CD8-positive, alpha-beta memory T cell (primary cell): ENCODE measurements at places on chromosomes 4 and X. TPM values are rescaled to one million over a fixed set of nuclear protein-coding genes. Genes with fewer than 3 reads are reported as not detected.
A peak's percentile ranks its signal among the peaks of the same experiment; 100 is the strongest.

- H3K27me3 ChIP-seq, result no peaks in the 10 kb centered on the region
- H3K36me3 ChIP-seq, result no peaks in the 10 kb centered on the region
- no peak overlapping the region for H3K4me3 ChIP-seq
Observed at GRCh38 chr4:181331214-181331613, 912.0 kb upstream of the TENM3 start.

- H3K4me1 ChIP-seq, result no peaks in the 10 kb centered on the region
- H3K27ac ChIP-seq, result no peak overlapping the region
- DNase-seq, result no peak
- no peaks in the 10 kb centered on the region for H3K36me3 ChIP-seq
Observed at GRCh38 chr4:143377611-143378099, 41.0 kb downstream of the GAB1 start.

DNA sequence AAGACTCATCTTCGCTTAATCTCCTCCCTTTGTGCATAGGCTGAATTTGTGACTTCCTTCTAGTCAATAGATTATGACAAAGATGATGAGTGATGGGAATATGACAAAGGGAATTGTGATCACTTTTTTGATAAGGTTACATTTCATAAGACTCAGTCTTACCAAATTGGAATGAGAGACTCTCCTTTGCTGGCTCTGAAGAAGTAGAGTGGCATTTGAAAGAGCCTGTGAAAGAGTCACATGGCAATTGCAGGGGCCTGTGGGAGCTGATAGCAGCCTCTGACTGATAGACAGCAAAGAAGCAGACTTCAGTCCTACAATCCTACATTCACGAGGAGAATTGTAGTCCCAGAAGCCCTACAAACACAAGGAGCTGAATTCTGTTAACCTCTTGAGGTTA is 44.9 kb upstream of the ADAMTS3 start:
- no peak overlapping the region for H3K27ac ChIP-seq
- no peaks in the 10 kb centered on the region for H3K27me3 ChIP-seq
- H3K36me3 ChIP-seq, result no peaks in the 10 kb centered on the region
- no peak for DNase-seq
- no peaks in the 10 kb centered on the region for H3K4me1 ChIP-seq
- H3K4me3 ChIP-seq, result no peak overlapping the region

DNA sequence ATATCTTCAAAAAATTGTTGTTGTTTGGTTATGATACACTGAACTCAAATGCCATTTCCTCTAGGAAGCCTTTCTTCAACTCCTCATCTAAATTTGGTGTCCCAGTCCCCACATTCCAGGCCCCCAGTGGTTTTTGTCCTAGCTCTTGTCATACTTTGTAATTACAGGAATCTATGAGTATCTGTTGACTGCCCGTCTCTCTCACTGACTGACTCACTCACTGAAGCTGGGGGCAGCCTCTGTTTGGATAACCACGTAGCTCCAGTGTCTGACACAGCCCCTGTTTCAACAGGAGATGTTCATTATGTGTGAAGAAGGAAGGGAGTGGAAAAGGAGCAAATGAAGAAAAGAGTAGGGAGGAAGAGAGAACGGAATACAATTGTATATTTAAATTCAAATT is 284.1 kb upstream of the TENM3 start:
- H3K4me1 ChIP-seq, result no peaks in the 10 kb centered on the region
- H3K4me3 ChIP-seq, result no peak overlapping the region

GRCh38 chr4:124777007-124777406 is 64.5 kb upstream of the ANKRD50 start:
- H3K27ac ChIP-seq, result no peak overlapping the region
- H3K27me3 ChIP-seq, result no peaks in the 10 kb centered on the region
- no peaks in the 10 kb centered on the region for H3K36me3 ChIP-seq
- no peak for DNase-seq
- H3K4me1 ChIP-seq, result no peaks in the 10 kb centered on the region

Gene PNPLA4
- polyA plus RNA-seq, result 14.0 TPM

Gene MAB21L2
- polyA plus RNA-seq, result not detected

- DNase-seq, result no peak
- no peak overlapping the region for H3K27ac ChIP-seq
- no peaks in the 10 kb centered on the region for H3K36me3 ChIP-seq
- no peaks in the 10 kb centered on the region for H3K4me1 ChIP-seq
Observed at GRCh38 chr4:92406488-92406887, 102.7 kb downstream of the GRID2 start.

GRCh38 chrX:27924261-27924660 is 57.0 kb downstream of the DCAF8L1 start:
- no peak overlapping the region for H3K27ac ChIP-seq
- H3K36me3 ChIP-seq, result no peaks in the 10 kb centered on the region
- no peak overlapping the region for H3K4me3 ChIP-seq

DNA sequence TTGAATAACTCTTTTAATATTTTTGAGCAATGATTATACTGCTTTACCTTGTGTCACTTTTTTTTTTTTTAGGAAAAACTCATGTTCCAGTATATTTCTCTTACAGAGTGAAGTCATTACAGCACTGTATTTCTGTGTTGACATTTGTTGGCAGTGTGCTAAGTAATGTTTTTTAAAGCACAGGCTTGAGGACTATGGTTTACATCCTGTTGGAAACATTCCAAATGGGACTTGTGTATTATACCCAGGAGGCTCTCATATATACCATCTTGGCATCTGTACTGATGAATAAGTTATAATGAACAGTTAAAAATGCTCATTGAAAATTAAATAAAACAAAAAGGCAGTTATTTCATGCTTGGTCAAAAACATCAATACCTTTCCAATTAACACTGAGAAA is 33.8 kb downstream of the CEP44 start:
- no peak for DNase-seq
- peaks cover 3% of the 10 kb centered on the region for H3K36me3 ChIP-seq
- H3K27me3 ChIP-seq, result no peaks in the 10 kb centered on the region
- H3K4me3 ChIP-seq, result no peak overlapping the region
- no peaks in the 10 kb centered on the region for H3K4me1 ChIP-seq

GRCh38 chrX:11499076-11500044 is 166.4 kb downstream of the ARHGAP6 start:
- H3K27ac ChIP-seq, result no peak overlapping the region
- H3K4me3 ChIP-seq, result no peak overlapping the region
- no peaks in the 10 kb centered on the region for H3K36me3 ChIP-seq
- no peaks in the 10 kb centered on the region for H3K4me1 ChIP-seq
- DNase-seq, result no peak
- H3K27me3 ChIP-seq, result no peaks in the 10 kb centered on the region

DNA sequence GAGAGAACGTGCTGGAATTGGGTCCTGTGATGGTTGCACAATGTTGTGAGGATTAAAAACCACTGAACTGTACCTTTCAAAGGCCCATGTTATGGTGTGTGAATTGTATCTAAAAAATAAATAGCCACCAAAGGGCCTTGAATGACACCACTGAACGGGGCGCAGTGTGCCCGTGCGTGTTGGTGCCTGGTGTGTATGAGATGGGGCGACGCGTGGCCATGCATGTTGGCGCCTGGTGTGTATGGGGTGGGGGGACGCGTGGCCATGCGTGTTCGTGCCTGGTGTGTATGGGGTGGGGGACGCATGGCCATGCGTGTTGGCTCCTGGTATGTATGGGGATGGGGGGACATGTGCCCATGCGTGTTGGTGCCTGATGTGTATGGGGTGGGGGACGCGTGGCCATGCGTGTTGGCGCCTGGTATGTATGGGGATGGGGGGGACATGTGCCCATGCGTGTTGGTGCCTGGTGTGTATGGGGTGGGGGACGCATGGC is 66.6 kb upstream of the HELT start:
- DNase-seq, result no peak
- H3K4me3 ChIP-seq, result no peak overlapping the region
- no peak overlapping the region for H3K27ac ChIP-seq
- no peaks in the 10 kb centered on the region for H3K27me3 ChIP-seq
- no peaks in the 10 kb centered on the region for H3K36me3 ChIP-seq

GRCh38 chrX:40933132-40933705 is 152.0 kb upstream of the USP9X start:
- H3K4me1 ChIP-seq, result peaks cover 9% of the 10 kb centered on the region
- DNase-seq, result peak; percentile 26
- peak overlapping the region; percentile 32 for H3K4me3 ChIP-seq
- peak overlapping the region; percentile 35 for H3K27ac ChIP-seq
- H3K27me3 ChIP-seq, result no peaks in the 10 kb centered on the region

DNA sequence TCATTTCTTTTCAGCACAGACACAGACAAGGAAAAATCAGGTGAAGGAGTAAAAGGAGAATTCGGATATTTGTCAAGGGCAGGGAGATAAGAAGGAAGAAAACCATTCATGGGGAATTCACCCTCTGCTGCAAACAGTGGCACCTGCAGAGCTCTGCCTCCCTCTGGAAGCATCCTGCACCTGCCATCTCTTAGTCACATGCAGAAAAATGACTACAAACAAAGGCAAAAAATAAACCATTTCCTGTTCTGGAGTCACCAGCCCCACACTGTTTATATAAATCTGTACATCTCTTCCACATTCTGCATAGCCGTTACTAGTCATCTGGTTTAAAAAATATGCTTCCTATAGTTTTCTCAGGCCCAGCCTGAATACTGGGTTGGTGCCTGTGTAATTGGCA is 205.3 kb downstream of the ARAP2 start:
- H3K4me3 ChIP-seq, result no peak overlapping the region
- H3K27ac ChIP-seq, result no peak overlapping the region
- no peaks in the 10 kb centered on the region for H3K36me3 ChIP-seq
- DNase-seq, result no peak

GRCh38 chrX:28693101-28693500 is 105.9 kb downstream of the IL1RAPL1 start:
- no peak overlapping the region for H3K27ac ChIP-seq
- DNase-seq, result no peak
- no peaks in the 10 kb centered on the region for H3K27me3 ChIP-seq
- H3K4me1 ChIP-seq, result no peaks in the 10 kb centered on the region
- H3K4me3 ChIP-seq, result no peak overlapping the region

Gene ERAS
- not detected for polyA plus RNA-seq

- no peaks in the 10 kb centered on the region for H3K27me3 ChIP-seq
- DNase-seq, result no peak
- peak overlapping the region; percentile 41 for H3K4me3 ChIP-seq
- H3K36me3 ChIP-seq, result no peaks in the 10 kb centered on the region
- peaks cover 7% of the 10 kb centered on the region for H3K4me1 ChIP-seq
Observed at GRCh38 chrX:119885554-119886428, 9.9 kb upstream of the AKAP14 start.

DNA sequence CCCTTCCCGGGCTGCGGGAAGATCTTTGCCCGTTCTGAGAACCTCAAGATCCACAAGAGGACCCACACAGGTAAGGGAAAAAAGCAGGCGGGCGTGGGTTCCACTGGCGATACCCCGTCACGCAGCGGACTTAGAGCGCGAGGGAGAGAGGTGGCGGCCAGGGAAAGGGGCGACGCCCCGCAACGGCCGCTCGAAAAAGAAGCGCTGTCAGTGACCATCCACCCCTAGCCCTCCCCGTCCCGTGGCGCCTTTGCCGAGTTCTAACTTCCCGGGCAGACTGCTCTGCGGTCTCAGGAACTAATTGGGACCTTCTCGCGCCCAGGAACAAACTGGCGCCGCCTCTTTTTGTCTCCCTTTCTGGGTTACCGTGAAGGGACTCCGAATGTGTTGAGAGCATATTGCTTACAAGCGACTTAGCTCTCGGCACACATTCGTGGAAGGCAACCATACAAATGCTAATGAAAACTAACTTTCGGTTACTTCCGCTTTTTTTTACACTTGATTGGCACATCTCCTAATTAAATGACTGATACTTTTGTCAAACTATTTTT is 1.8 kb downstream of the ZIC3 start:
- H3K27me3 ChIP-seq, result no peaks in the 10 kb centered on the region
- H3K4me3 ChIP-seq, result no peak overlapping the region
- H3K27ac ChIP-seq, result no peak overlapping the region
- no peaks in the 10 kb centered on the region for H3K4me1 ChIP-seq

Gene FOXP3
- polyA plus RNA-seq, result 1.6 TPM

DNA sequence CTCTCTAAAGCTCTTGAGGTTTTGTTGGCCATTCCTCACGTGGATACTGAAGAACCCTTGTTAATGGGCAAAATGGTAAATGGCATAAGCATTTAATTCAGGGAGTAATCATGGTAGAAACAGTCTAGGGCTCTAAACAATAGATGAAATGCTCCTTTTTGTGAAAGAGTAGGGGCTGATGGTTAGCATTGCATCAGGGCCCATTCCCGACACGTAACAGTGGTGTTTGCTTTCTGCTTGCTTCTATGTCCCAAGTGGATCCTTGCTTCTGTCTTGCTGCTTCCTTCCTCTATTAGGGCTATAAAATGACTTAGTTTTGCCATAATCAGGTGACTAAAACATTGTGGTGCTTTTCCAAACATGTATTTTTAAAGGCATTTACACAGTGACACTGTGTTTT is 230.9 kb upstream of the AFF2 start:
- no peaks in the 10 kb centered on the region for H3K36me3 ChIP-seq
- no peak overlapping the region for H3K27ac ChIP-seq
- H3K27me3 ChIP-seq, result no peaks in the 10 kb centered on the region
- H3K4me1 ChIP-seq, result no peaks in the 10 kb centered on the region
- H3K4me3 ChIP-seq, result no peak overlapping the region

DNA sequence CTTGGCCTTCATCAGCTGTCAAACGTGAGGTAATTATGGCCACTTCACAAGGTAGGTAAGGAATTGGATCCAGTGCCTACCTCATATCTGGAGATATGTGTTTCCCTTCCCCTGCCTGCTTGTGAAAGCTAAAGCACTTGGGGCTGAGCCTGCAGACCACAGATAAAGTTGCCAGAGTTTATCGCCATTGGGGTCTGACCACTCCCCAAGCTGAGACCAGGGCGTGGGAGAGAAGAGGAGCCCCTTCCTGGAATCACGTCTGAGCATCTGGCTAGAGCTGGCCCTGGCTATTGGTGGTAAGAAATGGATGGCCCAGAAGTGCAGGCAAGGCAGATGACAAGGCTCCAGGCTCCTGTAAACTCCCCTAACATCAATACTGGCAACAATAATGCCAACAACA is 2.7 kb downstream of the ALAS2 start:
- no peaks in the 10 kb centered on the region for H3K27me3 ChIP-seq
- no peak for DNase-seq
- no peaks in the 10 kb centered on the region for H3K36me3 ChIP-seq
- H3K4me3 ChIP-seq, result no peak overlapping the region
- peak overlapping the region; percentile 7 for H3K27ac ChIP-seq
- H3K4me1 ChIP-seq, result no peaks in the 10 kb centered on the region

Gene SPANXN5
- polyA plus RNA-seq, result not detected
